ENCODE measurements at places on chromosomes 12 and 14.

DNA sequence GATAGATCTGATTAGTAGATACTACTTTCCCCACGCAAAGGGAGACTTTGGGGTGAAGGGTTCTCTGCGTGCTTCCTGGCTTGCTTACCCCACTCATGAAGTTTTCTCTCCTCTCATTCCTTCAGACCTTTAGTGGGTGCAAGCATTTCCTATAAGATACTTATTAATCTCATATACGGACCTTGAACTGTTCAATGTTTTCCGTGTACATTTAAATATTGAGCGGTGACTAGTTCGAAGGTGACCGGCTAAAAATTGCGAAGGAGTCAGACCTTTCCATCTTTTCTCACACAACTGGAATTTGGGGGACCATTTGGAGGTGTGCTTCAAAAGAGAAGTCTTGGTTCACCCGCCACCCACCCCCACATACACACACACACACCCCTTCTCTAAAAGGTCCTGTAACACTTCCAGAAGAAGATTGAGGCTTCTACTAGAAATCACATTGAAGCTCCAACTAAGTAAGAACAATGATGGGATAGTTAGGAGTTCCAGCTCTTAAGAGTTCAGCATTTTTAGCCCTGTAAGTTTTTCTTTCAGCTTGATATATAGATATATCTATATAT lies 6.1 kb upstream of the FOXG1 start:
- DNase-seq: no peak

DNA sequence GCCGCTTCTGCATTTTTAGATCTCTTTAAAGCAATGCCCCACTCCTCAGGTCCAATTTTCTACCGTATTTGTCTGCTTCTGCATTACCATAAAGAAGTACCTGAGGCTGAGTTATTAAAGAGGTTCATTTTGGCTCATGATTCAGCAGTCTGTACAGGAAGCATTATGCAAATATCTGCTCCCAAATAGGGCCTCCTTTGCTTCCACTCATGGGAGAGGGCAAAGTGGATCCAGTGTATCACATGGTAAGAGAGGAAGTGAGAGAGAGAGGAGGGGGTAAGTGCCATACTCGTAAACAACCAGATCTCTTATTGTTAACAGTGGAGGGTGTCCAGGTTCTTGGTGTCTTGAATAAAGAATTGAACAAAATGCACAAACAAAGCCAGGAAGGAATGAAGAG lies 316.1 kb upstream of the SEL1L start:
- no peak for DNase-seq

- DNase-seq: no peak
Observed at GRCh38 chr14:22774011-22774706, 7.7 kb downstream of the OXA1L start.

DNA sequence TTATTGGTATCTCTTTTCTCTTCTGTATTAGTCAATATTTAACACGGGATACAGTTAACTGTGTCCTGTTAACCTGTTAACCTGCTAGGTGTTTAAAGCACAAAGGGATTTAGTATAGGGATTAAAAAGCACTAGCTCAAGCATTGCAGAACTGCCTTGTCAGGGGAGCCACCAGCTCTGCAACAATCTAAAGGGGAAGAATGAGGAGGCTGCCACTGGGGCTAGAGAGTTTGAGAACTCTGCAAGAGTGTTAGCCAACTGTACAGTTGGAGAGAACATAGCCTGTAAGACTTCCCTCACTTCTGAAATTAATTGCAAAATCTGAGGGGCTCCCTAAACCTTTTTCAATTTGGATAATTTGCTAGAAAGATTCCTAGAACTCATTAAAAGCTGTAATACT lies 6.5 kb upstream of the VRK1 start:
- DNase-seq: no peak

DNA sequence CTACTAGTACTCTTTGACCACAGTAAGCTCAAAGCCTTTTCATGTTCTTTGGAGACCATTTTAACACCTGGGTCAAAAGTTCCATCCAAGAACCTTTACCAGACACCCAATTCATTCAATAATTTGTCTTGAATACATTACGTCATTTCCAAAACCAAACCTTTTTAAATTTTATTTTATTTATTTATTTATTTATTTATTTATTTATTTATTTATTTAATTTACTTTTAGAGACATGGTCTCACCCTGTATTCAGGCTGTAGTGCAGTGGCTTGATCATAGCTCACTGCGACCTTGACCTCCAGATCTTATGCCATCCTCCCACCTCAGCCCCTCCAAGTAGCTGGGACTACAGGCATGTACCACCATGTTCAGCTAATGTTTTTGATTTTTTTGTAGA lies 113.5 kb downstream of the BCAT1 start:
- DNase-seq: no peak

GRCh38 chr12:89216211-89216952 lies 135.9 kb downstream of the DUSP6 start:
- DNase-seq: no peak

DNA sequence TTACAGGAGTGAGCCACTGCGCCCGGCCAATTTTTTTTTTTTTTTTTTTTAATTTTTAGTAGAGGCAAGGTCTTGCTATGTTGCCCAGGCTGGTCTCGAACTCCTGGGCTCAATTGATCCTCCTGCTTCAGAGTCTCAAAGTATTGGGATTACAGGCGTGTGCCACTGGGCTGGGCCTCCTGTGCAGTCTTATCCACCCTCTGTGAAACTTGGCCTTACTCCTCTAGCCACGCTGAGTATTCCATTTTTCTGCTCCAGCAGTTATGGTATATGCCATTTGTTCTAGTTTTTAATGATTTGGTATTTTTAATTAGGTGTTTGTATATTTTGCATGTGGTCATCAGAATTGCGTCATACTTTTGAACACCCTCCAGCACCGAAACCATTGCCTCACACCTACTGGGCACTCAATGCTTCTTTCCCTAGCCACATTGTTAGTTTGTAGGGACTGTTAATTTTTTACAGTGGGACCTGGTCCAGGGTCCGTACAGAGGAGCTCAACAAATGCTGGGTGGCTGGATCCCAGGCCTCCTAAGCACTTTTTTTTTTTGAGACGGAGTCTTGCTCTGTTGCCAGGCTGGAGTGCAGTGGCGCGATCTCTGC lies 11.4 kb downstream of the RIOX1 start:
- no peak for DNase-seq

DNA sequence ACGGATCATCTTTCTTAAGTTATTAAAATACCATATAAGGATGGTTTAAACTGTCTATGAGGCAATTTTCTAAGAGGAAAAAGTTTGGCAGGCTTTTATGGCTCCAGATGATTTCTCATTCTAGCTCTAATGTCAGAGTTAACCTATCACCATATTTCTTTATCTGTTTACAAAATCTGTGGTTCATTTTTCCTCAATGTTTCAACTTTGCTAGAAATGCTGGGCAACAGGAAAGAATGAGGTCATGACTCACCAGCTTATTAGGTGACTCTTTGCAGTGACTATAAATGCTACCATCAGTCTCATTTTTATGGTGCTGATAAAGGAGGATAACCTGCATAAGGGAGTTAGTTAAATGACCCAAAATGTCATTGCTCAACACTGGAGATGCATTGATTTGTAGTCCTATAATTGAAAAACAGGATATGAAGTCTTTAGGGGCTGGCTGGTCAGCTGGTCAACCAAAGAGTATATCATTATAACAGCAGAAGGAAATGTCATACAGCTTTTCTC lies 45.3 kb upstream of the RAP1B start:
- peak; percentile 76 for DNase-seq

- no peak for DNase-seq
Observed at GRCh38 chr12:81212996-81213696, 135.3 kb downstream of the ACSS3 start.

GRCh38 chr14:59349258-59349701 lies 115.9 kb downstream of the GPR135 start:
- DNase-seq: no peak

DNA sequence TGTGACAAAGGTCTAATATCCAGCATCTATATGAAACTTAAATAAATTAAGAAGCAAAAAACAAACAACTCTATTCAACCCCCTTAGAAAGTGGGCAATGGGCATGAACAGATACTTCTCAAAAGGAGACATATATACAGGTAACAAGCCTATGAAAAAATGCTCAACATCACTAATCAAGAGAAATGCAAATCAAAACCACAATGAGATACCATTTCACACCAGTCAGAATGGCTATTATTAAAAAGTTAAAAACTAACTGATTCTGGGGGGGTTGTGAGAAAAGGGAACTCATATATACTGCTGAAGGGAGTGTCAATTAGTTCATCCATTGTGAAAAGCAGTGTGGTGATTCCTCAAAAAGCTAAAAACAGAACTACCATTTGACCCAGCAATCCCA lies 198.9 kb downstream of the BMP4 start:
- DNase-seq: no peak

DNA sequence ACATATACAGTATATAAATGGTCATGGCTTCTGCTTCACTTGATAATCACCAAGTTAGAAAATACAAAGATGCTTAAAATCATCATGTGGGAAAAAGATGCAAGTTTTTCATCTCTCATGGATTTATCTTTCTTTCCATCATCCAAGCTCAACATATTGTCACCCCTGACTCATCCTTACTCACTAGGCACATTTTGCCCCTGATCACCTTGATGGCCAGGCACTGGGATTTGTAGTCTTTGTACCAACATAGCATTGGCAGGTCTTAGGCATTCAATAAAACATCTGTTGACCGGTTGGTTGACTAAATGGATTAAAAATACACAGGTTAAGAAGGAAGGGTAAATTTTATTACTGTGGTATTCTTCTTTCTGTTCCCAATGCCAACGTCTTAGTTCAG lies 28.1 kb downstream of the KLHDC2 start:
- no peak for DNase-seq

GRCh38 chr12:104351057-104351983 lies 47.8 kb downstream of the EID3 start:
- no peak for DNase-seq

DNA sequence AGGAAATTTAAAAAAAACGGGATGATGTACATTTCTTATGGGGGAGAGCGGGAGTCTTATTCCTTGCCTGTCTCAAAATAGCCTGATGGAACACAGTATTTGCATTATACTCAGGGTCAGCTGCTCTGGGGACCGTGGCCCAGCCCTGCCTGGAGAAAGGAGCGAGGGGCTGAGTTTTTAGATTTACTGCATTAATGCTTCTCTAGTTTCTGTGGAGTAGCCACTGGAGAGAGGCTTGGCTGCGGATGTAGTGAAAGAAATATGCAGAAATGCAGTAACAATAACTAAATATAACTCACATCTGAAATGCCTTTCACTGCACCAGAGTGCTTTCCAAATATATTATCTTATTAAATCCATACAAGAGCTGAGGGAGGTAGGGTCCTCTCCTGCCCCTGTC lies 87.6 kb upstream of the MAP1LC3B2 start:
- DNase-seq: no peak

- DNase-seq: no peak
Observed at GRCh38 chr14:101229666-101230065, 326.1 kb upstream of the RTL1 start.

GRCh38 chr12:130745921-130746320 lies 29.8 kb upstream of the RIMBP2 start:
- no peak for DNase-seq

GRCh38 chr14:69695322-69696203 lies 71.4 kb upstream of the SRSF5 start:
- no peak for DNase-seq

DNA sequence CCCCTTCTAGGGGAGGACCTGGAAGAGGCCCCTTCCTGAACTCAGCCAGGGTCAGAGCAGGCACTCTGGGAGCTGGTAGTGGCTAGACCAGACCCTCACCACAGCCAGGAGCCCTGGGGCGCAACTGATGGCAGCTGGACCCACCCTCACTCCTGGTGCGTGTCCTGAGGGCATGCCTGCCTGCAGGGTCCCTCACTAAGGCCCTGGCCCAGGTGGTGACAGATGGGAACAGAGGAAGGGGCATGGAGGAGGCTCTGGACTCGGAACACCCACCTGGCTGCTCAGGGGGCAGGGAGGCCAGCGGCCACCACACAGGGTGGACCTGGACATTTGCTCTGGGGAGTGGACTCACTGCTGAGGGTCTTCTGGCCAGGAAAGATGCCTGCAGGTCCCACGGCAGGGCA lies 342.2 kb upstream of the SFSWAP start:
- no peak for DNase-seq

GRCh38 chr14:71122866-71123565 lies 215.8 kb downstream of the PCNX1 start:
- DNase-seq: no peak

DNA sequence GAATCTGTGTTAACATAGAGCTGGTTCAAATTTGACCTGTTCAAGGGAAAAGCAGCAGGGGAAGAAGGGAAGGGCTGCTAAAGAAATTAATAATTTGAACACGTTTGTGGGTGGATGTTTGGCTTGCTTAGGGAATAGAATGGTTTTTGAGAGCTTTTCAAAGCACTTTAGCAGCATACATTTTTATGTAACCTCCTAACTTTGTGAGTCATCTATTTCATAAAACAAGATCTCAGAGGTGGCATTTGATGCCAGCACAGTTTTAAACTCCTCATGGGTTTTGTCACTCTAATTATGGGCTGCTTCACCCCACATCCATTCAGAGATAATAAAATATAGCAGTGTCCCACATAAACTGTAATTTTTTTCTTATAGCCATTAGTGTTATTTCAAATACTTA lies 143.8 kb downstream of the ACSS3 start:
- no peak for DNase-seq

DNA sequence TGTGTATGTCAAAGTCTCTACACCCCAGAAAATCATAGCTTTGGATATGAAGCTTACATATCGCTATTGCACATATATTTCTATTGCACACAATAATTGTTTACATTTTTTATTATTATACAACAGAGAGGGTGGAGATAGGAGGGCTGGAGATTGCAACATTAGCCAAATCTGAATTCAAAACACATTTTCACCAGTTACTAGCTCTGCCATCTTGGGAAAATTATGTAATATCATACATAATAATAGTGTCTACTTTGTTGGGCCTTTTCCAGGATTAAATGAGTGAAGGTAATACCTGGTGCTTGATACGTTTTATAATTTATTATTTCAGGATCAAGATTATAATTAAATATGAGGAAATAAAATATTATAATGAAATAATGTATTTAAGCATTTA lies 507.4 kb upstream of the TBX3 start:
- DNase-seq: no peak

DNA sequence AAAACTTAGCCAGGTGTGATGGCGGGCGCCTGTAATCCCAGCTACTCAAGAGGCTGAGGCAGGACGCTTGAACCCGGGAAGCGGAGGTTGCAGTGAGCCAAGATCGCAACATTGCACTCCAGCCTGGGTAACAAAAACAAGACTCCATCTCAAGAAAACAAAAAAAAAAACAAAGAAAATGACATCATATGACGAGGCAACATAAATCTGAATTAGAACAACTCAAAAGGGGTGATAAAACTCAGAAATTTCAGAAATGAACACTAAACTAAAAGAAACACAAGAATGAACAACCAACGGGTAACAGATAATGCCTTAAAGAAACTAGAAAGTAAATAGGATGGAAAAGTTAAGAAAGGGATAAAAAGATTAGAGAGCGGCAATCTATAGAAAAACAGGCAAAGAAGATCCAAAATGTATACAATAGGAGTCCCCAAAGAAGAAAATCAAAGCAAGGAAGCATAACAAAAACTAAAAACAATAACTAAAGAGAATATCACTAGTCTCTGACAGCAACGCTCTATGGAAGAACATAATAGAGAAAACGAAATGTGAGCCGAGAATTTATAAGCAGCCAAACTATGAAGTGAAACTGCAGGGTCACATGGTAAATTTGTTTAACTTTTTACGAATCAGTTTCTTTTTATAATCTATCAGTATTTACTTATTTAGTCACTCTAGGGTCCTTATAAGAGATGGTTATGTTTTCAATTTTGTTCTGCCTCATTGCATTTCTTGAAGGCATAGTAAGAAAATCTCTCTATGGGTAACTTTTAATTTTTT lies 45.7 kb downstream of the SPPL3 start:
- no peak for DNase-seq
